ENCODE measurements at places on chromosomes 11 and 22.

DNA sequence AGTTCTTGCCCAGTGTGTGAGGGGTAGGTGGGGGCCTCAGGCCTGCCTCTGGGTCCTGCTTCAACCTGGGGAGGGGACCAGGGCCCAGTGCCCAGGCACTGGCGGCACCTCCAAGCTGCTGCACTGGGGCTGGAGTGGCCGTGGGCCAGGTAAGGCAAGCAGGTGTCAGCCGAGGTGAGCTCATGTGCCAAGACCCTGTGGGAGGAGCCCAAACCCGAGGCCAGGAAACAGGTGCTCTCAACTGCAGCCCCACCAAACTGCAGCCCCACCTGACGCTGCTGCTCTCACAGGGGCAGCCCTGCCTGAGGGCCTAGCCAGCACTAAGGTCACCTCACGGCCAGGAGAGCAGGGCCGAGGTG lies 18.1 kb upstream of the GNB1L start:
- no peak for DNase-seq

DNA sequence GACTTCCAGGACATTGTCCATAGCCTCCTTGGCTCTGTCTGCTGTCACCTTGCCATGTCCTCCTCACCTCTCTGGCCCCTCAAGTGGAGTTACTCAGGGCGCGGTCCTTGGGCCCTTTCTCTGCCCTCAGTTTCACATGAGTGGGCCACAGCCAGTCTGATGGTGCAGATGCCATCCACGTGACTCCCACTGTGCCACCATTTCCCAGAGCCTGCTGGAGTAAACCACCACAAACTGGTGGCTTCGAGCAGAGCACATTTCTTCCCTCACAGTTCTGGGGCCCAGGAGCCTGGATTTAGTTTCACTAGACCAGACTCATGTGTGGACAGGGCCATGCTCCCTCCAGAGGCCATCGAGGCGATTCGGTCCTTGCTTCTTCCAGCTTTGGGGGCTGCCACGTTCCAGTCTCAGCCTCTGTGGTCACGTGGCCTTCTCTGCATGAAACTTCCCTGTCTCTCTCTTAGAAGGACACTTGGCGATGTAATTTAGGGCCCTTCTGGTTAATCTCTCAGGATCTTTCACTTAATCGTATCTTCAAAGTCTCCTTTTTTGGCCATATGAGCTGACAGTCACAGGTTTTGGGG lies 14.6 kb downstream of the SMARCB1 start:
- no peak for DNase-seq

DNA sequence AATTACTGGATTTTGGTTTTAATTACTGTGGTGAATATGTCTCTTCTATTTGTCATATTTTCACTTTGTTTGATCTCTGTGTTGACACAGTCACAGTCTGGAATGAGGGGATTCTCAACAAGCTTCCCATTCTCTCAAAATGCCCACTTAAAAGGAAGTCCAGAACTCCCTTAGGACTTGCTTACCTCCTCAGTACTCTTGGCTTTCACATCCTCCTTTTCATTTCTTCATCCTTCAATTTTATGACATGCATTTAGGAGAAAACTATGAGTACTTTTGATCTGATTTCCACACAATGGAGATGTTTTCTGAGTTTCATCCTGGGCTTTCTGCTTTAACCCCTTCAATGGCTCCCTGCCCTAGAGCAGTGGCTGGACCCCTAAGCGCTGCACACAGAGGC lies 49.3 kb upstream of the FLI1 start:
- DNase-seq: no peak

DNA sequence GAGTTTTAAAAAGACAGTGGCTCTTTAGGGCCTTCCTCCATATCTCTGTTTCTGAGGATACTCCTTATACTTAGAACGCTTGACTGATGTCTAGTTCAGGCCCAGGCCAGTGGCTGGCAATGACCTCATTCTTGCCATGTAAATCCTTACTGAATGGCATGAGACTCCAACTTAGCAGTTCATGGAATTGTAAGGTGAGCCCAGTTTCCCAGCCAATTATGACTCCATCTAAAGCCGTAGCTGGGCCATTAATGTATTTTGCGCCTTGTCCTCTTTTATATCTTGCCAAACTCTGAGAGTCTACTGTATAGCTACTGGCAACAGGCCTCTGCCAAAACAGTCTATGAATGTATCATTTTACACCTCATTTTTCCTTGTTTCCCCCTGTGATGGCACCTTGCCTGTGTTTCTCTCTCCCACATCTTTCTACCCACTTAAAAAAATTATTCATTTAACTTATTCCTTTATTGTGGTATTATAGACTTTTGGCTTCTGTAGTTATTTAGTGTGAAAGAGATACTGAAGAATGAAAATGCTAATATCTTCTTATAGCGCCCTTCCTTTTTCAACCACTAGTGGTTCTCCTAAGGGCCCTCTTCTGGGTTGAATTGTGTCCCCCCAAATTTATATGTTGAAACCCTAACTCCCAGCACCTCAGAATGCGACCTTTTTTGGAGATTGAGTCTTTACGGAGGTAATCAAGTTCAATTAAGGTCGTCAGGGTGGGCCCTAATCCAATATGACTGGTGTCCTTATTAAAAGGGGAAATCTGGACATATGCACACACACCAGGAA lies 67.4 kb downstream of the ZNRF3 start:
- no peak for DNase-seq

DNA sequence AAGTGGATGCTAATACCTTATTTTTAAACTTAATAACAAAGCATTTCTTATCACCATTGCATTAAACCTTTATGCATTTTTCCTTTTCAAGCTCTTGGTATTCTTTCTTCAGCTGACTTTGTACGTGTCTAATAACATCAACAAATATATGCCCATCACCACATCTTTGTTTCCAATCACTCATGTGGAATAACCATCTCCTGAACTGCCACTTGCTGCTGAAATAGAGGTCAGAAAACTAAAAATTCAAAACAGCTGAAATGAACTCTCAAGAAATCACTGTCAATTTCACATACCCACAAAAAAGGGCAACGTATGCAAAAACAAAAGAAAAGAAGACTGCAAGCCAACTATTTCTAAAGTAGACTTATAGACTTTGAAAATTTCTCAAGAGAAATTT lies 7.4 kb downstream of the MSANTD4 start:
- no peak for DNase-seq

GRCh38 chr11:17510507-17511206 lies 33.6 kb downstream of the USH1C start:
- DNase-seq: no peak

- DNase-seq: no peak
These were observed 3.6 kb downstream of the SEPTIN5 start for GRCh38 chr22:19717691-19718455.

All from esophagus squamous epithelium (tissue), 5 donors.